Liver (tissue), 10 donors: ENCODE measurements at places on chromosomes 6 and 20. TPM values are rescaled to one million over a fixed set of nuclear protein-coding genes. Genes with fewer than 3 reads are reported as not detected.

The CYP39A1 gene
- polyA plus RNA-seq, result 12.0 TPM

The IL17F gene
- not detected for polyA plus RNA-seq

The MDFI gene
- polyA plus RNA-seq, result 0.24 TPM

The COL19A1 gene
- polyA plus RNA-seq, result not detected

GRCh38 chr6:74690365-74690764 is 515.5 kb downstream of the COL12A1 start:
- H3K4me3 ChIP-seq, result no peak overlapping the region
- no peaks in the 10 kb centered on the region for H3K4me1 ChIP-seq
- H3K27me3 ChIP-seq, result no peaks in the 10 kb centered on the region
- no peak for DNase-seq
- H3K36me3 ChIP-seq, result no peaks in the 10 kb centered on the region
- H3K27ac ChIP-seq, result no peak overlapping the region

GRCh38 chr6:50030777-50031562 is 9.2 kb upstream of the DEFB110 start:
- DNase-seq, result no peak
- H3K36me3 ChIP-seq, result no peaks in the 10 kb centered on the region
- H3K27me3 ChIP-seq, result no peaks in the 10 kb centered on the region
- no peaks in the 10 kb centered on the region for H3K4me1 ChIP-seq
- H3K4me3 ChIP-seq, result no peak overlapping the region

DNA sequence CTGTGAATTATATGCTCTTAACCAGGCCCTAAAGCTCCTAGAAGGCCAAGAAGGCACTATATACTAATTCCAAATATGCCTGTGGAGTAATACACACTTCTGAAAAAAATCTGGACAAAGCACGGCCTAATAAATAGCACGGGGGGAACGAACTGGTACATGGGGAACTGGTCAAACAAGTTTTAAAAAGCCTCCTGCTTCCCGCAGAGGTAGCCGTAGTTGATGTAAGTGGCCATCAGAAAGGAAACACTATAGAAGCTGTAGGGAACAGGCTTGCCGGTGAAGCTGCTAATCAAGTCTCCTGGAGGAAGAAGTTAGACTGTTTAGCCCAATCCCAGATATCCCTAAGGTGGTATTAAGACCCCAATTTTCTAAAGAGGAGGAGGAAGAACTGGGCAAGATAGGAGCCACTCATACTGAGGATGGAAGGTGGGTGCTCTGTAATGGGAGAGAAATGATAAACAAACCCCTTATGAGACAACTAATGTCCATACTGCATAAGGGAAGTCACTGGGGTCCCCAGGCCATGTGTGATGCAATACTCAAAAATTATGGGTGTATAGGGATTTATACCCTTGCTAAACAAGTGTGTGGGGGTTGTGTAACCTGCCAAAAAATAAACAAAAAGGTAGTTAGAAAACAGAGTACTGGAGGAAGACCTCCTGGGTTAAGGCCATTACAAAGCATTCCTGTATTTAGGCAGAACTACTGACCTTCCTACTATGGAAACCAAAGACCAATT is 27.1 kb upstream of the ZNF318 start:
- H3K27ac ChIP-seq, result no peak overlapping the region
- no peak for DNase-seq
- H3K27me3 ChIP-seq, result no peaks in the 10 kb centered on the region
- no peaks in the 10 kb centered on the region for H3K4me1 ChIP-seq

- H3K36me3 ChIP-seq, result no peaks in the 10 kb centered on the region
- no peak overlapping the region for H3K27ac ChIP-seq
- H3K4me3 ChIP-seq, result no peak overlapping the region
- no peak for DNase-seq
- H3K27me3 ChIP-seq, result no peaks in the 10 kb centered on the region
Observed at GRCh38 chr6:12262236-12263061, 27.7 kb upstream of the EDN1 start.

- no peaks in the 10 kb centered on the region for H3K36me3 ChIP-seq
- no peaks in the 10 kb centered on the region for H3K27me3 ChIP-seq
- H3K4me1 ChIP-seq, result no peaks in the 10 kb centered on the region
- DNase-seq, result no peak
- H3K4me3 ChIP-seq, result no peak overlapping the region
Observed at GRCh38 chr6:122069932-122070331, 329.5 kb upstream of the HSF2 start.

- no peaks in the 10 kb centered on the region for H3K36me3 ChIP-seq
- no peak overlapping the region for H3K4me3 ChIP-seq
- H3K27me3 ChIP-seq, result peaks cover 12% of the 10 kb centered on the region
Observed at GRCh38 chr6:26318459-26319404, 46.3 kb upstream of the BTN3A2 start.

DNA sequence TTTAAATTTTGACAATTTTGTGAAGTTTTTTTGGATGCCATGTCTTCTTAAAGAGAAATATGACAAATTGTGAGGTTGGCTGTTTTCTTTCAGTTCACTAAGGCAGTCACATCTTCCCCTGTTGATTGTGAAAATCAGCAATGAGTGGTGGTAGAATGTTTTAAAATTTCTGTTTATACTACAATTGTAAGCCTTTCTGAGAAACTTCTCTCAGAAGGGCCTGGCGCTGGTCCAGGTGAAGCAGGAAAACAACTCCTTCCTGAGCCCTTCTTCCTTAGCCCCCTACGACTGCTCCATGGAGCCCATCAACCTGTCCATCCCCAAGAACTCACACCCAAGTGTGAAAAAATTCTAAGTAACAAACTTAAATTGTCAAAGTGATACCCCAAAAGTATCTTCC is 80.6 kb downstream of the SSR1 start:
- H3K27ac ChIP-seq, result no peak overlapping the region
- H3K4me3 ChIP-seq, result no peak overlapping the region
- no peak for DNase-seq
- peaks cover 27% of the 10 kb centered on the region for H3K36me3 ChIP-seq
- no peaks in the 10 kb centered on the region for H3K27me3 ChIP-seq
- peaks cover 32% of the 10 kb centered on the region for H3K4me1 ChIP-seq

GRCh38 chr6:80504882-80505281 is 398.4 kb downstream of the BCKDHB start:
- H3K27me3 ChIP-seq, result no peaks in the 10 kb centered on the region
- no peak overlapping the region for H3K4me3 ChIP-seq
- peaks cover 6% of the 10 kb centered on the region for H3K4me1 ChIP-seq
- no peak overlapping the region for H3K27ac ChIP-seq

GRCh38 chr20:4369798-4370124 is 351.9 kb upstream of the PRND start:
- no peaks in the 10 kb centered on the region for H3K36me3 ChIP-seq
- no peak overlapping the region for H3K27ac ChIP-seq
- H3K4me1 ChIP-seq, result no peaks in the 10 kb centered on the region
- no peak overlapping the region for H3K4me3 ChIP-seq

GRCh38 chr20:13265941-13266340 is 44.9 kb downstream of the ISM1 start:
- no peaks in the 10 kb centered on the region for H3K27me3 ChIP-seq
- no peaks in the 10 kb centered on the region for H3K36me3 ChIP-seq
- DNase-seq, result no peak
- H3K4me3 ChIP-seq, result no peak overlapping the region

DNA sequence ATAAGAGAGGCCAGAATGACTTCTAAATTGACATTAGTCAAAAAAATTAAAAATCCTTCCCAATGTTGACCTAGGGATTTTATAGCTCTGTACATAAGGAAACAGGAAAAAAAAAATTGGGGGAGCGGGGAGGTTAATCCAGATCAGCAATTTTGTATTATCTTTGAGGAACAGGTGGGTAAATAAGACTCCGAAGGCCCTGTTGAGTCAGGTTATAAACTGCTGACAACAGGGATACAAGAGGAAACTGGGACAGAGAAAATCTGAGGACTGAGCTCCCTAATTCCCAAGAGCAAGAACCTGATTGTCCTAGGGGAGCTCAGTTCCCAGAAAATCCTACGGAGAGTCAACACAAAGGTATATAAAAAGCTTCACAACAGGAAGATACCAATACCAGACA is 26.8 kb upstream of the CRIP3 start:
- DNase-seq, result no peak
- H3K4me1 ChIP-seq, result no peaks in the 10 kb centered on the region
- no peak overlapping the region for H3K4me3 ChIP-seq
- H3K36me3 ChIP-seq, result peaks cover 19% of the 10 kb centered on the region

DNA sequence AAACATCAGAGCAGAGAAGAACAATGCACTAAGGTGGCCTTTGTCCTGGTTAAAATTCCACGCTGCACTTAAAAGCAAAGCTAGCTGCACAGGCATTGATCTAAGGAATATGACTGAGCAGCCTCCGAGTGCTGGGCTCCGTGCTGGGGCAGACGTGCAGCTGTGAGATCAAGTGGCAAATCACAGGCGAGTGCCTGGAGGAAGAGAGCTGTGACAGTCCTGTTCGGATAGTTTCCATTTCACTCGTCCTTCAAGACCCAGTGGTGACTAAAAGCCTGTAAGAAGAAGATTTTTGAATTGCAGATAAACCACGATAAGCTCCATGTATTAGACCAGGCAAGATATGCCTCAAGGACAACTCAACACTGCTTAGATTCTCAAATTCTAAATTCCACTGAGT is 247.9 kb downstream of the ANKRD60 start:
- no peaks in the 10 kb centered on the region for H3K27me3 ChIP-seq
- H3K36me3 ChIP-seq, result no peaks in the 10 kb centered on the region
- H3K27ac ChIP-seq, result no peak overlapping the region
- DNase-seq, result no peak
- H3K4me1 ChIP-seq, result no peaks in the 10 kb centered on the region

DNA sequence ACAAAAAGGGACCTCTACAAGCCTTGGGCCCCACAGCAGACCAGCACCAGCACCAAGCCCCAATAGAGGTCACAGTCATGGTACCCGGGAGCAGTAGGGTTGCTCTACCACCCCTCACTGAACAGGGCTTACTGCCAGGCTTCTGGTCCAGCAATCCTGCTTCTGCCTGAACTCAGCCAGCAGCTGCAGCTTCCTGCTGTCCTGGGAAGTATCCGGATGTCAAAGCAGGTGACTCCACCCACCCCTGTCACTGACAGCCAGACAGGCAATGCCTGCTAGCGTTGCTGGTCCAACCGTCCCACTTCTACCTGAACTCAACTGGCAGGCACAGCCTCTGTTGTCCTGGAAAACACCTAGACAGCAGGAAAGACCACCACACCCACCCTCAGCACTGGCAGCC is 47.0 kb upstream of the PCSK2 start:
- H3K36me3 ChIP-seq, result no peaks in the 10 kb centered on the region
- no peak overlapping the region for H3K4me3 ChIP-seq
- H3K27me3 ChIP-seq, result no peaks in the 10 kb centered on the region
- DNase-seq, result no peak

DNA sequence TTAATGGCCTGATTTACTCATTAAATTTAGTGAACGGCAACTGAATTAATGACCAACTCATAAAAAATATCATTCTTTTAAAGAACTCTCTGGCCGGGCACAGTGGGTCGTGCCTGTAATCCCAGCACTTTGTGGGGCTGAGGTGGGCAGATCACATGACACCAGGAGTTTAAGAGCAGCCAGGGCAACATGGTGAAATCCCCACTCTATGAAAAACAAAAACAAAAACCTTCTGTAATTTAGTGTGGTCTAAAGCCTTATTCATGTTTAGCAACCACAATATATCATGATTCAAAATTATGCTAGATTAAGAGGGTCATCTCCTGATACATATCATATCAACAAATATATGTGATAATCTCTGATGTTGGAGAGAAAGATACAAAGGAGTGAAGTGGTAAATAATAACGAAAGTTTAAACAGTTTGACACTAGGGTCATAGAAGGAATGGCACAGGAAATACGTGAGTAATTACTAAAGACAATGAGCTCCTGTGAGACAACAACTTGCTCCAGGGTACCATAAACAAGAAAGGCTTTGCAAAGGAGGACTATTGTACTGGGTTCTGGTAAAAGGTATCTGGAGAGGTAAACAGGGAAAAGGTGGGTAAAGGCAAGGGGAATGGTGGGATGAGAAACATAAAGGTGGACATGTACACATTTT is 5.7 kb downstream of the ELOVL4 start:
- H3K4me3 ChIP-seq, result no peak overlapping the region
- H3K27ac ChIP-seq, result no peak overlapping the region
- no peak for DNase-seq
- no peaks in the 10 kb centered on the region for H3K36me3 ChIP-seq

DNA sequence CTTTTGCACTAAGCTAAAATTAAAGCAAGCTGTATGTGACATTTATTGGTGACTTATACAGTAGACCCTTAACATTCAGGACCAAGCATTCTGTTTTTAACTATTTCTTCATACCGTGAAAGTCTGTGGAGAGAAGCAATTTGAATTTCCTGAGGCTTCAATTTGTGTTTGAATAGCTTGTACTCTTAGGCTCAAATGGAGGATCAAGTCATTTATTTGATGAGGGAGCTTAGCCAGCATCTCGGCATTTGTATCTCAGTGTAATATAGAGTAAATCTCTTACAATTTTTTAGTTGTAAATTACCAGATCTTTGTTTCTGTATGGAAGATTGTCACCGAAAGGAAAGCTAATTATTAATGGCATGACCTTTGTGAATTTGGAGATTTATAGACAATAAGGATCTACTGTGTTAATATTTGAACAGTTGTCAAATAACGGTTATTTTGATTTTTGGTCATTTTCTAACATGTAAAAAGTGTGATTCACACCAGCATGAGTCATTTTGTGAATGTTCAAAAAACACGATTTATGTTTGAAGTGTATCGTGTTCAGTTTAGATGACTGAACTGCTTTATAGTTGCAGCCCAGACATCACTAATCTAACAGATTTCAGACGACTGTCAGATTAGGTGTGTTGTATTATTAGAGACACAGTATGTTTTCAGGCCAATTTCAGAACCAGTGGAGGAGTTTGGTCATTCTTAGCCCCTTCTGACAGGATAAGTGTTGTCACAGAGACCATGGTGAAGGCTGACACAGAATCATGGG is 332.9 kb downstream of the CDKAL1 start:
- no peak overlapping the region for H3K4me3 ChIP-seq
- H3K36me3 ChIP-seq, result no peaks in the 10 kb centered on the region
- H3K27ac ChIP-seq, result no peak overlapping the region
- peaks cover 13% of the 10 kb centered on the region for H3K4me1 ChIP-seq

GRCh38 chr6:161319231-161319630 is 45.4 kb upstream of the AGPAT4 start:
- no peak for DNase-seq
- no peaks in the 10 kb centered on the region for H3K4me1 ChIP-seq
- no peaks in the 10 kb centered on the region for H3K36me3 ChIP-seq
- H3K4me3 ChIP-seq, result no peak overlapping the region

GRCh38 chr6:156976216-156977127 is 199.3 kb downstream of the ARID1B start:
- H3K27me3 ChIP-seq, result no peaks in the 10 kb centered on the region
- peaks cover 11% of the 10 kb centered on the region for H3K4me1 ChIP-seq
- H3K36me3 ChIP-seq, result no peaks in the 10 kb centered on the region
- no peak overlapping the region for H3K27ac ChIP-seq
- no peak for DNase-seq
- H3K4me3 ChIP-seq, result peak overlapping the region; percentile 4
